ENCODE measurements at places on chromosomes 16 and 17. TPM values are rescaled to one million over a fixed set of nuclear protein-coding genes. Genes with fewer than 3 reads are reported as not detected.

The CETP gene
- not detected for polyA plus RNA-seq

The CDRT15 gene
- not detected for polyA plus RNA-seq

The RPUSD1 gene
- 24.9 TPM for polyA plus RNA-seq

The KRT16 gene
- polyA plus RNA-seq, result not detected

The GNAO1 gene
- polyA plus RNA-seq, result not detected

The PYCARD gene
- 82.9 TPM for polyA plus RNA-seq

The RNF157 gene
- polyA plus RNA-seq, result 5.1 TPM

The MYH2 gene
- not detected for polyA plus RNA-seq

The NXN gene
- 0.80 TPM for polyA plus RNA-seq

The CCT6B gene
- 4.2 TPM for polyA plus RNA-seq

The KRT25 gene
- not detected for polyA plus RNA-seq

The CDR2L gene
- polyA plus RNA-seq, result 0.09 TPM

The MYO15B gene
- 1.1 TPM for polyA plus RNA-seq

The FBXO39 gene
- not detected for polyA plus RNA-seq

The GABARAPL2 gene
- 354 TPM for polyA plus RNA-seq

The SDR42E2 gene
- polyA plus RNA-seq, result 0.70 TPM

The DCAF7 gene
- 89.4 TPM for polyA plus RNA-seq

The ANTKMT gene
- 66.8 TPM for polyA plus RNA-seq

The SYT17 gene
- polyA plus RNA-seq, result not detected
